ENCODE measurements at places on chromosomes 16 and 17. TPM values are rescaled to one million over a fixed set of nuclear protein-coding genes. Genes with fewer than 3 reads are reported as not detected.

- no peak for DNase-seq
- no peaks in the 10 kb centered on the region for H3K27me3 ChIP-seq
- no peaks in the 10 kb centered on the region for H3K36me3 ChIP-seq
- peaks cover 24% of the 10 kb centered on the region for H3K4me1 ChIP-seq
- H3K4me3 ChIP-seq = no peak overlapping the region
Observed at GRCh38 chr16:73205153-73205886, 157.4 kb upstream of the ZFHX3 start.

KRT36 gene
- total RNA-seq = not detected

KCNJ18 gene
- total RNA-seq = not detected

KCNH4 gene
- not detected for total RNA-seq

CBFB gene
- 61.3 TPM for total RNA-seq

DNA sequence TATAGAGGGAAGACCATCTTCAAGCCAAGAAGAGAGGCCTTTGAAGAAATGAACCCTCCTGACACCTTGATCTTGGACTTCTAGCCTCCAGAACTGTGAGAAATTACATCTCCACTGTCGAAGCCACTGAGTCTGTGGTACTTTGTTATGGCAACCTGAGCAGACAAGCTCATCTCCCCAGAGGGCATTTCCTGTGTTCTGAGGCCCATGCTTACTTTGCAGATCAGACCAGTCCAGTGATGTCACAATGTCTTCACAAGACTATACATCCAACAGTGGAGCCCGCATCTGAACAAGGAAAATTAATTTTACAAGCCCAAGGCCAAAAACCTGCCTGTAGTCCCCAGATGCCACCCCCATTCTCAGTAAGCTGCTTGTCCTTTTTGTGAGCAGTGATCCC lies 14.8 kb upstream of the C17orf113 start:
- H3K27me3 ChIP-seq = no peaks in the 10 kb centered on the region
- H3K27ac ChIP-seq = no peak overlapping the region
- DNase-seq = no peak
- H3K4me3 ChIP-seq = no peak overlapping the region

DNA sequence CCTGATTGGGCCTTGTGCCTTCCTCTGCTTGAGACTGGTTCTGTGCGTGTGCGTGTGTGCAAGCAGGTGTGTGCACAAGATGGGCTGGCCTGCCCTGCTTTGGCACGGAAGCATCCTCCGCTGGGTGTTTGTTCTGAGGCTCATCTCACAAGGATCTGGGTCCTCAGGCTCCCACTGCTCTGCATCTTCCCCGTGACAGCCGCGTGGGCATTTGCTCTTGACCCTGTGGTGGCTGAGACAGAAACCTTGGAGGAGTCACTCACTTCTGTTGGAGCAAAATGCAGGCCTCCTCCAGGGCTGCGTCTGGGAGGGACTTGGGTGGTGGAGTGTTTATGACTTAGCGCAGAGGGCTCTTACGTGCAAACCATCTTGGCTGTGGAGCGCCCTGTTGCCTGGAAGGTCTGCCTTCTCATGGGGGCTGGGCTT lies 119.2 kb downstream of the RPTOR start:
- peaks cover 17% of the 10 kb centered on the region for H3K4me1 ChIP-seq
- DNase-seq = no peak
- no peak overlapping the region for H3K4me3 ChIP-seq
- no peaks in the 10 kb centered on the region for H3K27me3 ChIP-seq
- H3K27ac ChIP-seq = no peak overlapping the region

DNA sequence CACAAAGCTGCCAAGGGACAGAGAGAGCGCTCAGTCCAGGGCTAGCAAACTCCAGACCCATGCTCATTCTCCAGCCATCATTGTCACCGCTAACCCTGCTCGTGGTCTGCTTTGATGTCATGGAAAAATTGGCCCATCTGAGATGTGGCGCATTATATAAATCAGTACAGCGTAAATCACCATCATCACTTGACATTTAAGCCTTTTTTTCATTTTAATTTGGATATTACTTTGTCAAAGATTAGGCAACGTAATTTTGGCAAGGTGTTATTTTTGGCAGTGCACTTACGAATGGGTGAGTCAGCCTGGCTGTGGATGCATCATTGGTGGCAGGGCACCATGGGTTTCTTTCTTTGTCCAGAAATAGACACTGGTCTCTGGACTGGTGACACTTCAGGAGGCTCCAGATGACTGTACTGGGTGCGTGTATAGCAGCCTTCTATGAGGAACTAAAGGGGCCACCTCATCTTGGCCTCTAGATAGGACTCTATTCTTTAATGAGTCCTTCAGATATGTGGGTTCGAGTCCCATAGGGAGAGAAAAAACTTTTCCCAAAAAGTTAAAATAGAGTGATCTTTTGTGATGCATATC lies 166.3 kb downstream of the MSI2 start:
- DNase-seq = no peak
- no peak overlapping the region for H3K4me3 ChIP-seq
- H3K36me3 ChIP-seq = peaks cover 2% of the 10 kb centered on the region
- H3K27me3 ChIP-seq = no peaks in the 10 kb centered on the region

ACE gene
- 0.68 TPM for total RNA-seq

CDRT15L2 gene
- total RNA-seq = not detected

DNA sequence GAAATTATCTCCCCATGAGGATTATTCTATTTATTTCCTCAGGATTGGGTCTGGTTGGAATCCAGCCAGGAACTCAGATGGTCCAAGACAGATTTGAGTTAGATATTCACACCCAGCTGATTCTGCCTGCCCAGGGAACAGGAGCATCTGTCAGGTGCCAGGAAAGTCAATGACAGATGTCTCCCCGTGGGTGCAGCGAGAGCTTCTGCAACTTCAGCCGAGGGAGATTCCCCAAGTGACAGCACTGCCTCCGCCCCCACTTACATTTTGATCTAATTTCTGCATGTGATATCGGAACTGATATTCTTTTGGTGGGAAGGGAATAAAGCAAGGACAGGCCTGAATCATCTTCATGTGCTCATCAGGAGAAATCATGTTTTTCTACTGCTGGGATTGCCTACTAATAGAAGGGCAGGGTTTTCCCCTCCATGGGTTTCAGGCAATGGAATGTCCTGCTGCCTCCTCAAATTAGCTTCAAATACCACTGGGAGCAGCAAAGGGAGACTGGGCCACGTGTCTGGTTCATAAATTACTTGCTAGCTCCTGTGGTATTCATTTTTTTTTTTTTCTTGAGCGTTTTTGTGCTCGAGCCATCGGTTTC lies 15.7 kb upstream of the DHX8 start:
- peak overlapping the region; percentile 92 for H3K27ac ChIP-seq
- H3K4me3 ChIP-seq = peak overlapping the region; percentile 21
- no peaks in the 10 kb centered on the region for H3K27me3 ChIP-seq
- DNase-seq = no peak
- peaks cover 22% of the 10 kb centered on the region for H3K4me1 ChIP-seq

- H3K36me3 ChIP-seq = no peaks in the 10 kb centered on the region
- H3K4me3 ChIP-seq = no peak overlapping the region
- DNase-seq = no peak
Observed at GRCh38 chr17:49334744-49335512, 27.1 kb downstream of the ZNF652 start.

DNA sequence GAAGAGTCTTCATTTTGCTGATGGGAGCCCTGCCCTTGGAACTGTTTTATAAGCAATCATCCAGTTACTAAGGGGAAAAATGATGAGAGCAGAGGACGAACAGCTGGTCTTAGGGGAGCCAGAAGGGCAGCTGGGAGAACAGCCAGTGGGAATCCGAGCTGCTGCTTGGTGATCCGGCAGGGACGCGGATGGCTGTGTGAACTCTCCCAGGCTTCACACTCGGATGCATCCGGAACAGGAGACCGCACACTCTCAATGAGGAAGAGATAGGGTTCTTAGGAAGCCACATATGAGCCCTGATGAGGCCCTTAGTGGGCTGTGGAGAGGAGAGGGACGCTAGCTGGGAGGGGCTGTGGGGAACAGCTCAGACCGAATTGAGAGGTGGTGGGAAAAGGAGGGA lies 5.0 kb upstream of the CACNG5 start:
- no peak for DNase-seq
- peaks cover 4% of the 10 kb centered on the region for H3K4me1 ChIP-seq

DNA sequence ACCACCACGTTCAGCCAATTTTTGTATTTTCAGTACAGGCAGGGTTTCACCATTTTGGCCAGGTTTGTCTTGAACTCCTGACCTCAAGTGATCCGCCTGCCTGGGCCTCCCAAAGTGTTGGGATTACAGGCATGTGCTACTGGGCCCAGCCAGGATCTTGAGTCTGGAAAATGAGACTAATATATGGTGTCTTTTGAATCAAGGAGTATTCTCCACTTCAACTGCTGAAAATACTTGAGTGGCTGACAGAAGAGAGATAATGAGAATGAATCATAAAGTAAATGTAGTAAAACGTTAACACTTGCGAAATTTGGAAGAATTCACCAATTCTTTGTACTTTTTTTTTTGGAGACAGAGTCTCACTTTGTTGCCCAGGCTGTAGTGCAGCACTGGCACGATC lies 16.6 kb downstream of the SMYD4 start:
- no peaks in the 10 kb centered on the region for H3K4me1 ChIP-seq
- no peak overlapping the region for H3K4me3 ChIP-seq
- H3K27me3 ChIP-seq = no peaks in the 10 kb centered on the region
- H3K27ac ChIP-seq = no peak overlapping the region
- H3K36me3 ChIP-seq = peaks cover 8% of the 10 kb centered on the region
- no peak for DNase-seq

DNA sequence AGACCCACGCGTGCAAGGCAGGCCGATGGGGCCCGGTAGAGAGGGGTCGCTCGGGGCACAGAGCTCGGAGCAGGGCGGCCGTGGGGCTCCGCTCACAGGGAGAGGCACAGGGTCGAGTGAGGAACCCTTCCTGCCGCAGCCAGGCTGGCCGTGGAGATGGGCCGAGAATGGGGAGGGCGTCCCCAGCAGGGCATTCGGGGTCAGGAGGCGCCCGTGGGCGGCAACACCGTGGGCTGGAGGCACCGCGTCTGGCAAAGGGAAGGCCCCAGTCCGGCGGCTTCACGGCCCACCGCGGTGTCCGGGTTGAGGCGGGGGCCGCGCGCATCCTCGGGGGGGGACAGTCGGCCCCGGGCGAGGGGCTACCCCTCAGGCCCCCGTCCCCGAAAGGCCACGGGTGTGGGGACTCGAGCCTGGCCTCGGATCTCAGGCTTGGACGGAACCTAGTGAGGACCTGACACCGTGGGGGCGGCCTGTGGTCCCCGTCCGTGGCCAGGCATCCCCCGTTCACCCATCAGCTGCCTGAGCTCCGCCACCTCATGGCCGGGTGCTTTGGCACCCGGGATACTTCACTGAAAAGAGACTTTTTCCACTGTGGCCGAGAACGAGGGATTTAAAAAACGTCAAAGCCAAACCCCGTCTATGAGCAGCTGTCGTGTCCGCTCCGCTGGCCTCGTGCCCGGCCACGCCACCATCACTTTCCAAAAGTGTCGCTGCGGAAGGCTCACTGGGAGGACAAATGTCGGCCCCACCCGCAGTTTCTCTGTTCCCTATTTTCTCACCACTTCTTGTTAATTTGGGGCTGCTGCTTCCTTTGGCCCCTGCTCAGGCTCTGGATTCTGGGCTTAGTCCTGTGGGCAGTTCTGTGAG lies 73.6 kb downstream of the METRNL start:
- peak; percentile 77 for DNase-seq
- no peaks in the 10 kb centered on the region for H3K27me3 ChIP-seq
- H3K36me3 ChIP-seq = no peaks in the 10 kb centered on the region
- H3K4me3 ChIP-seq = no peak overlapping the region
- peaks cover 50% of the 10 kb centered on the region for H3K4me1 ChIP-seq
- no peak overlapping the region for H3K27ac ChIP-seq

- H3K36me3 ChIP-seq = peaks cover 4% of the 10 kb centered on the region
- no peak for DNase-seq
- no peak overlapping the region for H3K27ac ChIP-seq
- no peaks in the 10 kb centered on the region for H3K27me3 ChIP-seq
- H3K4me1 ChIP-seq = peaks cover 20% of the 10 kb centered on the region
- no peak overlapping the region for H3K4me3 ChIP-seq
Observed at GRCh38 chr17:9801505-9801904, 10.1 kb upstream of the DHRS7C start.

- H3K4me3 ChIP-seq = no peak overlapping the region
- no peak for DNase-seq
- peaks cover 24% of the 10 kb centered on the region for H3K27me3 ChIP-seq
- H3K36me3 ChIP-seq = no peaks in the 10 kb centered on the region
- H3K27ac ChIP-seq = no peak overlapping the region
Observed at GRCh38 chr17:56624309-56624708, 30.8 kb downstream of the NOG start.

TMEM204 gene
- 9.7 TPM for total RNA-seq

- DNase-seq = no peak
- H3K27me3 ChIP-seq = peaks cover 75% of the 10 kb centered on the region
- no peak overlapping the region for H3K4me3 ChIP-seq
- no peaks in the 10 kb centered on the region for H3K4me1 ChIP-seq
- no peak overlapping the region for H3K27ac ChIP-seq
- H3K36me3 ChIP-seq = peaks cover 3% of the 10 kb centered on the region
Observed at GRCh38 chr17:79616801-79617200, 6.0 kb upstream of the RBFOX3 start.

- peaks cover 15% of the 10 kb centered on the region for H3K36me3 ChIP-seq
- no peak overlapping the region for H3K4me3 ChIP-seq
- H3K4me1 ChIP-seq = peaks cover 33% of the 10 kb centered on the region
- DNase-seq = no peak
Observed at GRCh38 chr16:48277158-48277557, 29.8 kb upstream of the ABCC11 start.

DNA sequence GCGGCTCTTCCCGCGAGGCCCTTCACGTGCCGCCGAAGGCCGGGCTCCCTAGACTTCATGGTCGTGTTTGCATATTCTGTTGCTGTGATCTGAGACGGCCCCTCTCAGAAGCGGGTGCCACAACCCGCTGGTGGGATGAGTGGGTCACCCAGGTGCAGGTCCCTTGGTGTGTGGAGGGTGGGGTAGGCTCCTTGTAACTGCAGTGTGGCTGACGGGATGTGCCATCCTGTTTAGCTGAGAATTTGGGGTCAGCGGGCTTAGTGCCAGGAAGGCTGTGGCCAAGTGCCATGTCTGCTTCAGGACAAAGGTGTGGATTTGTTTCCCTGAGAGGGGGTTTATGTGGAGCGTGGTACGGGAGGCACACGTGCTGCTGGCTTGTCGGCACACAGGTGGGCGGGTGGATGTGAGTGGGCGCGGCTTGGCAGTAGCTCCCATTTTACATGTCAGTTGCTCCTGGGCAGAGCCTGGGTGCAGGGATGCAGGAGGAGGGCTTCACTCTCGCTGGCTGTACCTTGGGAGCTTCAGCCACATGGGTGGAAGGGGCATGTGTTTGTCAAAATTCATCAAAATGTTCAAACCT lies 9.2 kb upstream of the WFIKKN1 start:
- no peak for DNase-seq
- H3K36me3 ChIP-seq = peaks cover under 1% of the 10 kb centered on the region
- H3K27me3 ChIP-seq = no peaks in the 10 kb centered on the region

GRCh38 chr17:38324772-38325171 lies 19.0 kb downstream of the GPR179 start:
- peaks cover 18% of the 10 kb centered on the region for H3K36me3 ChIP-seq
- no peak for DNase-seq
- peaks cover 4% of the 10 kb centered on the region for H3K4me1 ChIP-seq
- H3K4me3 ChIP-seq = no peak overlapping the region

GRCh38 chr16:14131774-14132695 lies 60.9 kb downstream of the MRTFB start:
- peaks cover 25% of the 10 kb centered on the region for H3K4me1 ChIP-seq
- no peaks in the 10 kb centered on the region for H3K36me3 ChIP-seq
- H3K27me3 ChIP-seq = no peaks in the 10 kb centered on the region
- H3K4me3 ChIP-seq = no peak overlapping the region
- no peak for DNase-seq

- no peaks in the 10 kb centered on the region for H3K27me3 ChIP-seq
- peak; percentile 72 for DNase-seq
- H3K4me1 ChIP-seq = peaks cover 9% of the 10 kb centered on the region
- H3K4me3 ChIP-seq = no peak overlapping the region
Observed at GRCh38 chr17:17347234-17347955, 44.2 kb downstream of the NT5M start.

SLC47A1 gene
- 4.9 TPM for total RNA-seq

GRCh38 chr16:12971241-12971640 lies 69.8 kb downstream of the SHISA9 start:
- H3K27ac ChIP-seq = no peak overlapping the region
- H3K4me1 ChIP-seq = peaks cover 8% of the 10 kb centered on the region
- H3K4me3 ChIP-seq = no peak overlapping the region

Measured in chondrocyte (in vitro differentiated cells).